A549 treated with CpdA at 1 μM for 4 hours (cell line): ENCODE measurements at places on chromosomes 5 and 9. TPM values are rescaled to one million over a fixed set of nuclear protein-coding genes. Genes with fewer than 3 reads are reported as not detected.

The FBP2 gene
- total RNA-seq, result not detected in 5 replicates

The MPDZ gene
- 12.1 to 18.4 TPM (median 14.2 TPM) in 5 replicates for total RNA-seq

The IRX1 gene
- not detected in 5 replicates for total RNA-seq

The GFI1B gene
- total RNA-seq, result 0.07 TPM in 1 of 5 replicates, not detected in the others

The CREB3 gene
- total RNA-seq, result 58.5 to 66.0 TPM (median 58.9 TPM) in 5 replicates

The CDC20B gene
- total RNA-seq, result 0.07 to 0.16 TPM (median 0.12 TPM) in 5 replicates

The DDX46 gene
- total RNA-seq, result 54.1 to 88.9 TPM (median 66.1 TPM) in 5 replicates

The IER5L gene
- 36.0 to 86.1 TPM (median 78.9 TPM) in 5 replicates for total RNA-seq

The OTP gene
- 0.06 to 0.14 TPM (median 0.10 TPM) in 4 of 5 replicates, not detected in the other for total RNA-seq

The CNTNAP3B gene
- total RNA-seq, result 14.9 to 18.0 TPM (median 16.3 TPM) in 5 replicates

The SLC36A3 gene
- total RNA-seq, result not detected in 5 replicates

The ADGRD2 gene
- 0.03 TPM in 1 of 5 replicates, not detected in the others for total RNA-seq

The GPX8 gene
- 38.0 to 48.1 TPM (median 38.8 TPM) in 5 replicates for total RNA-seq

The IL31RA gene
- 1.3 to 2.0 TPM (median 1.9 TPM) in 5 replicates for total RNA-seq

The LRRC26 gene
- 0.48 to 2.1 TPM (median 1.3 TPM) in 5 replicates for total RNA-seq

The EIF4E1B gene
- not detected in 5 replicates for total RNA-seq

The ERBIN gene
- total RNA-seq, result 20.4 to 45.2 TPM (median 24.0 TPM) in 5 replicates

The RAB3C gene
- total RNA-seq, result not detected in 5 replicates

The PCDHAC1 gene
- total RNA-seq, result 1.1 to 1.4 TPM (median 1.2 TPM) in 5 replicates

The BARHL1 gene
- 0.06 TPM in 1 of 5 replicates, not detected in the others for total RNA-seq

The TEX48 gene
- total RNA-seq, result not detected in 5 replicates

The GCNT4 gene
- total RNA-seq, result 0.41 to 0.49 TPM (median 0.47 TPM) in 5 replicates

The STPG3 gene
- not detected in 5 replicates for total RNA-seq

The INSL4 gene
- 15.5 to 17.9 TPM (median 16.0 TPM) in 5 replicates for total RNA-seq

The TAF11L5 gene
- not detected in 5 replicates for total RNA-seq

The STC2 gene
- 53.7 to 87.1 TPM (median 59.5 TPM) in 5 replicates for total RNA-seq

The GNAQ gene
- total RNA-seq, result 14.1 to 17.2 TPM (median 16.7 TPM) in 5 replicates

The CSNK1G3 gene
- 18.0 to 32.4 TPM (median 23.5 TPM) in 5 replicates for total RNA-seq

The AMACR gene
- total RNA-seq, result 12.7 to 16.5 TPM (median 14.1 TPM) in 5 replicates

The IL9 gene
- not detected in 5 replicates for total RNA-seq

The FOXD4 gene
- total RNA-seq, result 0.29 to 0.59 TPM (median 0.53 TPM) in 5 replicates

The ATG12 gene
- 48.3 to 57.6 TPM (median 51.0 TPM) in 5 replicates for total RNA-seq

The OR13C4 gene
- not detected in 5 replicates for total RNA-seq

The RETREG1 gene
- total RNA-seq, result 1.5 to 2.6 TPM (median 2.3 TPM) in 5 replicates

The C6 gene
- not detected in 5 replicates for total RNA-seq

The ZDHHC11 gene
- 14.3 to 19.6 TPM (median 18.0 TPM) in 5 replicates for total RNA-seq

The DIRAS2 gene
- total RNA-seq, result 0.03 TPM in 1 of 5 replicates, not detected in the others

The PCDHB4 gene
- total RNA-seq, result 0.03 to 0.09 TPM (median 0.06 TPM) in 4 of 5 replicates, not detected in the other

The MAP1B gene
- 37.7 to 67.9 TPM (median 41.7 TPM) in 5 replicates for total RNA-seq

The PCDHA6 gene
- total RNA-seq, result 0.07 to 0.09 TPM (median 0.09 TPM) in 3 of 5 replicates, not detected in the others

The EXOSC2 gene
- total RNA-seq, result 56.8 to 92.6 TPM (median 57.1 TPM) in 5 replicates

The PHF24 gene
- total RNA-seq, result 0.06 to 0.26 TPM (median 0.16 TPM) in 5 replicates

The IZUMO3 gene
- not detected in 5 replicates for total RNA-seq
